RCC 7860 (cell line): ENCODE measurements at places on chromosomes 5 and 9.

DNA sequence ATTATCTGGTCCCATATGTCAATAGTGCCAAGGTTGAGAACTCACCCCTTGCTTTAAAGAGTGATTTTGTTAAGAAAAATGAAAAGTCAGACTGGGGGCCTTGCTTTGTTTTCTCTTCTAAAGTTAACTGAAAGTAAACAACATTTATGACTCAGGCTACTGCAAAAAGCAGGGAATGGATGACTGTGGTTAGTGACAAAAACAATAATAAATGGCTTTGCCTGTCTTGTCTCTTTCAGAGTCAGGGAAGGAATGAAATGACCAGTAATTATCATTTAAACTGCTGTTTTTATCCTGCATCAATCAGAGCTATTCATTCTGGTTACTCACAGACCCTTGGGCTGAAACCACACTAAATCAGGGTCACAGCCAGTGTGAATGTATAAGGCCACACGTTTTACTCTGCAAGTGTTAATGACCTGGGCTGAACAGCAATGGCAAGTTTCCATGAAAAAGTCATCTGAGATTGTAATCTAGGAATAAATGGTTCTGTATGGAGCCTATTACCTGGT, 112.2 kb downstream of the ZNF608 start:
- DNase-seq, result no peak

DNA sequence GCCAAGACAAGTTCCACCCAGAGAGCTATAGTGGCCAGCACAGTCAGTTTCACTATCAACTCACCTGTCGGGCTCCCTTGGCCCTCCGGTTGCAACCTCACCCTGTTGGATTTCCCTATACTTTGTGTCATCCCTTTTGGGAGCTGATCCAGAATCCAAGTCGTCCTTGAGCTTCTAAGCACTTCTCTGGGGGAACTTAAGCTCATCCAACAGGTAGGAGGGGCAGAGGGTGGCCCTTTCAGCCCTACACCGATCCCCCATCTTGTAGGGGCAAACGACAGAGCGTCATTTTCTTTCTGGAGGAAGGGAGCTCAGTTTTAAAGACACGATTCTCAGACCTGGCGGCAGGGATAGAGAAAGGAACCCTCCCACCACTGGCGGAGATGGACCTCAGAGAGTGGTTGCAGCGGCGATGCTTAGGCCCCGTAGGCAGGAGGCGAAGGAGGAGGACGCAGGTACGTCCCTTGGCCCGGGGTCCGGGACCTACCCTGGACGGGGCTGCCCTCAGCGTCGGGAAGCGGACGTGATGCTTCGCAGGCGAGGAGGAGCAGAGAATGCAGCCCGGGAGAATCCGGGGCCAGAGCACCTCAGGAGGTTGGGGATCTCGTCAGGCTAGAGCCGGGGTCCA, 519 bp downstream of the ZER1 start:
- no peak for DNase-seq

DNA sequence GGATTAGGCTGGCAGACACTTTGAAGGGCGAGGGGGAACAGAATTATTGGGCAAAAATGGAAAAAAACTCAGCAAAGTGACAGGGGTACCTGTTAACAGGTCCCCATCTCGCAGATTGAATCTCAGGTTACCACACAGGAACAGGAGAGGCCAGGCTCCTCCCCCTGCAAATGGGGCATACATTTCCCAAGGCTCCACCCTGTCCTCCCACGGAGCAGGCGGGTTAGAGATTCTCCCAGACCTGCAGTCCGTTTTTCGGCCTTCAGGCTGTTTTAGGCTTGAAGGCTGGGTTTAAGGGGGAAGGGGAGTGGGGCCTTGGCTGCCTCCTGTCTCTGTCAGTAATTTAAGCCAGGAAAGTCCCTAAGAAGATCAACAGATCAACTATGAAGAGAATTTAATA, 42.7 kb downstream of the LRRC70 start:
- no peak for DNase-seq

DNA sequence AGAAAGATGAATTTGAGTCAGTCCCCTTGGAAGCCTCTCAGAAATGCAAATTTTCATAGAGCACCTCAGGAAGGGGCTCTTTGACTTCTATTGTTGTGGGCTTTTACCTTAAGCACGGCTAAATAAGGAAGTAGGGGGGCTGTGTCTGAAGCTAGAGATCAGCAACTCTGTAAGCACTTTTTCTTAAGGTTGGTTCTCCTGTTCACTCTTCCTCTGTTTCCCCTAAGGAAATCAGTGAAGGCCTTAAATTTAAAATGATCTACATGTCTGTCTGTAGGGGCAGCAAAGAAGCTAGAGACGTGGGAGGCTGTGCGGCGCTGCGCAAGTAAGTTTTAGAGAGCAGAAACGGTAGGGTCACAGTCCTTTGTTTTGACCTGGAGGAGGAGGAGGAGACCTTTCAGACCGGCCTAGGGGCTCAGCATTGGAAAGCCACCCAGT, 1.2 kb upstream of the CDC14B start:
- no peak for DNase-seq

- DNase-seq, result no peak
These were observed 287.6 kb upstream of the ADRA1B start for GRCh38 chr5:159628703-159629102.
